Activated CD4-positive, alpha-beta T cell treated with anti-CD3 and anti-CD28 coated beads for 24 hours (primary cell): ENCODE measurements at places on chromosomes 4 and X.

- DNase-seq: no peak
Measured at GRCh38 chr4:25609976-25610375, 45.7 kb upstream of the SLC34A2 start.

DNA sequence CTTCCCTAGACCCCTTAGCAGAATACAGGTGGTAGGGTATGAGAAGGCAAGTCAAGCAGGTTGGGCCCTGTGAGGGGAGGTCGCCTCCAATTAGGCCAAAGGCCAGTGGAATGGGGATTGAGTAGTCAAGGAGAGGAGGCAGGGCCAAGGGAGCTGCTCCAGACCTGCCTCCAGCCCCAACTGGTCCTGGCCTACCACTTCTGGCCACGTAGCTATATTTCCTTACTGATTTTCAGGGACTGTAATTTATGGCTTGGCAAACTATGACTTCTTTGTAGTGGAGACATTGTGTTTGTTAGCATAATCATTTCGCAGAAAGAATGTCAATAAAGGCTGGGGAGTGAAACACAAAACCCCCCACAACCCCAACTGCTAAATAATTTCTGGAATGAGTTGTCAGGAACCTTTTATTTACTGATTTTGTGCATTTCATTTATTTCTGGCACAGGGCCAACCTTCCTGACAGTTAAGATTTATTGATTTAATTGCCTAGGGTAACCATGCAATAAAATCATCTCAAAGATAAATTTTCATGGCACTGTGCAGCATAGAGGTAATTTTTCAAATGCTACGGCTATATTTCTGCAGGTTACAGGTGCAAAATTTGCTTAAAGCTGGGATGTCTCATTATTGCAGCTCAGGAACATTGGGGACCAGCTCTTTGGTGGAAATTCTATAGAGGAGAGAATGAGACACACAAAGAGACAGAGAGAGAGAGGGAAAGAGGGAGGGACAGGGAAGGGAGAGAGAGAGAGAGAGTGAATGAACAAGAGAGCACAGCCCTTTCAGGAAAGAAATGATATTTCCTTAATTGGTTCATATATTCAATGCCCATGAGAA is 494.9 kb downstream of the IDS start:
- DNase-seq: no peak

- no peak for DNase-seq
Measured at GRCh38 chr4:170818786-170819185, 729.0 kb upstream of the AADAT start.

DNA sequence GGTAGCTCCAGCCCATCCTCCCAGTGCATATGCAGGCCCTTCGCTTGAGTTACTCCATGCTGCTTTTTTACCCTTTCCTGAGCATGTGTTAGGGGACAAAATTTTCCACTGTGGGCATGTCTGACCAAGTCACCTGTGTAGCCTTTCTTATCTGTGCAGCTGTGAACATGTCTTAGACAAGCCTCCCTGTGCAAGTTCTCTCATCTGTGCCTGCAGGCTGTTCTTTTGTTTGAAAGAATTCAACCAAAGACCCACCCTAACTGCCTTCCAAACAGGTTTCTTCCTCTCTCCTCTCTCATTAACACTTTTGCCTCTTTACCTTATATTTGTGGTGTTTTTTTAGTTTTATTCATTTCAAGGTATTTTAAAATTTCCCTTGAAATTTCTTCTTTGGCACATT is 53.2 kb upstream of the SPIN4 start:
- no peak for DNase-seq

GRCh38 chr4:127686658-127687057 is 43.5 kb upstream of the SLC25A31 start:
- no peak for DNase-seq

DNA sequence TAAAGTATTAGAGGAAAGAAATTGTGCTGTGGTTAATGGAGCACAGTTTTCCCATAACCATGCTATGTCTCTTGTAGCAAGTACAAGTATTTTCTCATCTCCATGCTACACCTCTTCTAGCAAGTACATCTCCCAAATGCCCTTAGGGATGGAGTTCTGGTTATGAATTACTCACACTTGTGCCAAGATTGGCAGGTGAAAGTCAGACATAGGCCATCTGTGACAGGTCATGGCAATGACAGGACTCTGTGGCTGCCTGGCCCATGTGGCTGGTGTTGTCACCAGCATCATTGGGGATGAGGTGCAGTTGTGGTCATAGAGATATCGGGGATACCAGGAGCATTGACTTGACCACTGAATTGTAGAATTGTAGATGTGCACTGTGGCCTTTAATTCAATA is 310.2 kb downstream of the FAT4 start:
- no peak for DNase-seq

DNA sequence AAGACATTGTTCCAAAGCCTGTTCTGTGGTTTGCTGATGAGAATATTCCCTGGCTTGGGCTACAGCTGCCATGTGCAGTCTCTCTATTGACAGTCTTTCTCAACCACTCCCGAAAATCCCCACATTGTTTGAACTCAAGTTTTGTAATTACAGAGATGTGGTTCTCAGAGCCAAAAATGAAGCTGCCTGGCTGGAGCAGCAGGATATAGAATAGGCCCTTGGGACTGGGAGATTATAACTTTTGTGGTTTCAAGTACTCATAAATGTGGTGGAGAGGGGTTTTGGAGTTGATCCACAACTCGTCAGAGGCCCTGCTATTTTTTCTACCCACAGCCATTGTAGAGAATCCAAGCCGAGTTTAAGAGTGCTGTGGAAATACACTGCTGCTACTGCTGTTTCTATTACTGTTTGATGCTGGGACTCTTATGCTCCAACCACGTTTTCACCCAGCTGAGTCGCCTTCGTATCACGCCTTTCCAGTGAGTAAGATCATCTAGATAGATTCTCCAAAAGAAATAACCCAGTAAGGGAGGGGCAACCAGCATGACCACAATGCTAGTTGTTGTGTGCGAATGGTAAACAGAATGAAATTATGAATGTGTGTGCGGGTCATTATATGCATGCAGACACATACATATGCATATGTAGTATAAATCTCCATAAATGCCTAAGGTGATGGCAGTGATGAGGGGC is 57.1 kb upstream of the ATXN3L start:
- DNase-seq: no peak

DNA sequence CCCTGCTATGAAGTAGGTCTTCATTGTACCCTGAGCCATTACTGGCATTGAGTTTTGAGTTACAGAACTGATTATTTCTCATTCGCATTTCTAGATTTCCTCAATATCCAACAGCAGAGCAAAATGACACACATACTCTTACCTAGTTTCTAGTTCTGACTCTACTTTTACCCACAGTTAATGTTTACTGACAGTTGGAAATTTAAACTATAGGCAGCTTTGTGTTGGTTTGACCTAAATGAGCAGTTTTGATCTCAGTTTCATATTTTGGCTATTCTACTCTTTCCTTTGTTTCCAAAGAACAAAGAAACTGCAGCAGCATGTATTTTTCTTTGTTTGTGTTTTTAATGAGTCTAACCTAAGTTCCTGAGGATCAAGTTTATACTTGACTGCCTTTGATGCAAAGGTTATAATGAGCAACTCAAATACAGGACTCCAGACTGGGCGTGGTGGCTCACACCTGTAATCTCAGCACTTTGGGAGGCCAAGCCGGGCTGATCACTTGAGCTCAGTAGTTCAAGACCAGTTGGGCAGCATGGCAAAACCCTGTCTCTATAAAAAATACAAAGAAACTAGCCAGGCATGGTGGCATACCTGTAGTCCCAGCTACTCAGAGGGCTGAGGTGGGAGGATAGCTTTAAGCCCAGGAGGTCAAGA is 30.4 kb downstream of the TXK start:
- DNase-seq: no peak

DNA sequence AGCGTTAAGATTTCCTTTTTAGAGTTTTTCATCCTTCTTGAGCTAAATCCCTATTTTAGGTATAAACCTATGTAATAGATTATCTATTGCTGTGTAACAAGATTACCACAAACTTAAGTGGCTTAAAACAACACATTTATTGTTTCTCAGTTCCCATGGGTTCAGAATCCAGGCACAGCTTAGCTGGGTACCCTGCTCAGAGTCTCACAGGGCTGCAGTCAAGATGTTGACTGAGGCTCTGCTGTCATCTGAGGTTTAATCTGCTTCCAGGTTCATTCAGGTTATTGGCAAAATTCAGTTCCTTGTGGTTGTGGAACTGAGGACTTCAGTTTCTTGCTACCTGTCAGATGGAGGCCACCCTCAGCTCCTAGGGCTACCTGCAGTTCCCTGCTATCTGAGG is 60.9 kb downstream of the GK start:
- DNase-seq: no peak

- no peak for DNase-seq
Measured at GRCh38 chr4:152159773-152160172, 376.1 kb downstream of the FBXW7 start.

DNA sequence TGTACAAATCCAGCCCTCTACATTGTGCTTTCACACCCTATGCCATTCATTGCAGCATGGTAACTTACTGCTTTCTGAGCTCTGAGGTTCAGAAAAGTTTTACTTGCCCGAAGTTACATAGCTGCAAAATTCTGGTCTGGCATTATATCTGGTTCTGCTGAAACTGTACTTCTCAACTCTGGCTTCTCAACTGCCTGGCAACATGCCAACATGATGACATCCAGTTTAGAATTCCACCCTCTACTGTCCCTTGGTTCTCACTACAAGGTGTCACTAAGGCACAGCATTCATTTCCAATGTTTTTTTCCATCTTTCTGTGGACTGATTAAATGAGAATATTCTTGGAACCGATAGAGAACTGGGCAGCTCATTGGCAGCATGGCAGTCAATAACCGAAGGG is 242.9 kb upstream of the PRPS2 start:
- DNase-seq: no peak

GRCh38 chr4:73741750-73742489 is 1.6 kb downstream of the CXCL8 start:
- no peak for DNase-seq

DNA sequence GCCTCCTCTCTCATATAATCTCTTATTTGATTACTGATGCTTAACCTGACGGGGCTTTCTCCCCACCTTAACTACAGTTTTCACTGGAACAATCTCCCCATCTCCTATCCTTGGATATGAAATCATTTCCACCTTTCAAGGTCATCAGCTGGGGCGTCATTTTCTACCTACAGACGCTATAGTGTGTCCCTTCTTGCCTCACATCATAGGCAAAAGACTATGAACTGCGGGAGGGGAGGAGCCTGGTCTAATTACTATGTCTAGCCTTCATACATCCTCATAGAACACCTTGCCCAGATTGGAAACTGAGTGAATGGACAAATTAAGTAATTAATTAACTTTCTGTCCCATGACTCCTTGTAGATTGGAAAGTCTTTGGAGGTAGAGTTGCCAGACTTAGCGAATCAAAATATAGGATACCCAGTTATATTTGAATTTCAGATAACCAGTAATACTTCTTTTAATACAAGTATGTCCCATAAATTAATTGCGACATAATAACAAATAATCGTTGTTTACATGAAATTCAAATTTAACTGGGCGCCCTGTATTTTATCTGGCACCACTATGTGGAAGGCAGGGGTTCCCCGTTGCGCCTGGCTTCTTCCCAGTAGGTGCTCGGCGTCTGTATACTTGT is 752 bp upstream of the ATP6AP2 start:
- no peak for DNase-seq

DNA sequence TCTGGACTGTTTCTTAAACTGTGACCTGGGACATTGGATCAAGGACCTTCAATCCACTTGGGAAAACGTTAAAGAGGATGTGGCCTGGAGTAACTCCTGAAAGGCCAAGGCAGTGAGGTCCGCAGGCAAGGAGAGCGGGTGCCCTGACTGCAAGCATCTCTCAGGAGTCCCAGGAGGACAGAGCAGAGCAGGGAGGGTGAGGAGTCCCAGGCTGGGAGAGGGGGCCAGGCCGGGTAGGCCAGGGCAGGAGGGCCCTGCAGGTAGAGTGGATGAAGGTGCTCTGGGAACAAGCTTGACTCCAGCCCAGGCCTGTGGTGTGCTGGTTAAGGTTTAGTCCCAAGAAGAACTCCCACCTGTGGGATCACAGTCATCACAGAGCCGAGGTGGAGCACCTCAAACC is 13.8 kb downstream of the PNMA6E start:
- DNase-seq: no peak

DNA sequence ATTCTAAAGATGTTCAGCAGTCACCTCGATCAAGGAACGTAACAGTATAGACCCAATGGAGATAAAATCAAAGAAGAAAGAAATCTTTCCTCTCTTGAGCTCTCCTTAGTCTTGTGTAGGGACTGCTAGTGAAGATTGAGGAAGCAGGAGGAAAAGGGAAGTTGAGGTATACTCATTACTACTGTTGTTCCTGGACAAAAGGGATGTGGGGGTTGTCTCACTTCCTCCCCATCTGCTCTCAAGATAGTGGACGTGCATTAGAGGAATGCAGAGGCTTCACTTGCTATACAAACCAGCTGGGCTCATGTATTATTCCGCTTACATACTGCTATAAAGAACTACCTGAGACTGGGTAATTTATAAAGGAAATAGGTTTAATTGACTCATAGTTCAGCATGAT is 208.9 kb upstream of the ARHGEF9 start:
- DNase-seq: no peak
